ENCODE measurements at places on chromosomes 4 and X.

DNA sequence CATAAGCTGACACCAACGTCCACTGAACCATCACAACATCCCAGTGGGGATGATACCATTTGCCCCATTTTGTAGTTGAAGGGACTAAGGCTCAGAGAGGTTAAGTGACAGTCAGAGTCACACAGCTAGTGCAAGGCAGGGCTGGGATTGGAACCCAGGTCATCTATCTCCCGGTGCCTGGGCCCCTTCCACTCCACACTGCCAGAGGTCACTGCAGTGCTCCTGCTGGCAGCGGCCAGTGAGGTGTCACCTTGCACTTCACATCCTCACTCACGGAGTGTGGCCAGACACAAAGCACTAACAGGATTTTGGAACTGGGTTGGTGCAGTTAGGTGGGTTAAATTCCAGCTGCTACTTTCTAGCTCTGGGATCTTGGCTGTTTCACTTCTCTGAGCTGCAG, 118.7 kb downstream of the ENPP6 start:
- no peak for DNase-seq

DNA sequence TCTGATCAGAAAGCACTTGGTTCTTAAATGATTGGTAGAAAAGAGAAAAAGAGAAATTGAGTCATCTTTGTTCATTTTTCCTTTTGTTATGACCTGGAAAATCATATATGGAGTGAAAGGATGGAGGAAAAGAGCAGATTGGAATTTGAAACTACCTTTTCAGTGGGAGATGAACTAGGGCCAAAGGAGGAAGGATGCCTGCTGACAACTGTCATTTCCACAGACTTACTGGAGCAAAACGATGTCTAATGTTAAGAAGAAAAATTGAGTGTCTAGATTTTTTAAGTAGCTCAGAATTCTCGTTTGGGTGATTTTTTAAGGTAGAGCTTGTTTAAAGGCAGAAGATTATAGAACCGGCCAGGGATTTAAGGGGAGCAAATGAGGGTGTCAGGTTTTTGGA, 144.6 kb upstream of the KCNIP4 start:
- DNase-seq = no peak

DNA sequence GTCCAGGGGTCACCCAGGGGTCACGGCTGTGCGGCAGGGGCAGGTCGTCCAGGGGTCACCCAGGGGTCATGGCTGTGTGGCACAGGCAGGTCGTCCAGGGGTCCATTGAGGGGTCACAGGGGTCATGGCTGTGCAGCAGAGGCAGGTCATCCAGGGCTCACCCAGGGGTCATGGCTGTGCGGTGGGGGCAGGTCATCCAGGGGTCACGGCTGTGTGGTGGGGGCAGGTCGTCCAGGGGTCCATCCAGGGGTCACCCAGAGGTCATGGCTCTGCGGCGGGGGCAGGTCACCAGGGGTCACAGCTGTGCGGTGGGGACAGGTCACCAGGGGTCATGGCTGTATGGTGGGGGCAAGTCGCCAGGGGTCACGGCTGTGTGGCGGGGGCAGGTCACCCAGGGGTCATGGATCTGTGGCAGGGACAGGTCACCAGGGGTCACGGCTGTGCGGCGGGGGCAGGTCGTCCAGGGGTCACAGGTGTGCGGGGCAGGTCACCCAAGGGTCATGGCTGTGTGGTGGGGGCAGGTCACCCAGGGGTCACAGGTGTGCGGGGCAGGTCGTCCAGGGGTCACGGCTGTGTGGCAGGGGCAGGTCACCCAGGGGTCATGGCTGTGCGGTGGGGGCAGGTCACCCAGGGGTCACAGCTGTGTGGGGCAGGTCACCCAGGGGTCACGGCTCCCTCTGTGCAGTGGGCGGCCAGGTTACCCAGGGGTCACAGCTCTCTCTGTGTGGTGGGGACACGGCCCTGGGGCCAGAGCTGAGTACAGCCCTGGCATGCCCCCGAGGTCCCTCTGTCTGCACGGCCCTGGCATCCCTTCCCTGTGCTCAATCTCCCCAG, 16.0 kb downstream of the ATP5ME start:
- no peak for DNase-seq

DNA sequence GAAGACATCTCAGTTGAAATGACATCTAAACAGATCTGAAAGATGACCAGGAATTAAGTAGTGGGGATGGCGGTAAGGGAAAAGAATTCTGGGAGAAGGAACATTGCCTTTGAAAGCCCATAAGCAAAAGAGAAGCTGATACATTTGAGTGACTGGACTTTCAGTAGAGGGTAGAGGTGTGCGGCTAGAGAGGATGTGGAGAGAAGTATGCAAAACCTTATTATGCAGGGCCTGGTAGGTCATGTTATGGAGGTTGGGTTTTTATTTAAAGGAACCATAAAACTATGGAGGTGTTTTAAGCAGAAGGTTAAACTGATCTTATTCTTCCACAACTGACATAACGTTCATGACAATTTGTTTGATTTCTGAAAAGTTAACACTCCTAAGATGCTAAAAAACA, 36.3 kb downstream of the RPS6KA3 start:
- no peak for DNase-seq

- DNase-seq = no peak
These were observed 57.5 kb downstream of the ACOX3 start for GRCh38 chr4:8383016-8383415.

DNA sequence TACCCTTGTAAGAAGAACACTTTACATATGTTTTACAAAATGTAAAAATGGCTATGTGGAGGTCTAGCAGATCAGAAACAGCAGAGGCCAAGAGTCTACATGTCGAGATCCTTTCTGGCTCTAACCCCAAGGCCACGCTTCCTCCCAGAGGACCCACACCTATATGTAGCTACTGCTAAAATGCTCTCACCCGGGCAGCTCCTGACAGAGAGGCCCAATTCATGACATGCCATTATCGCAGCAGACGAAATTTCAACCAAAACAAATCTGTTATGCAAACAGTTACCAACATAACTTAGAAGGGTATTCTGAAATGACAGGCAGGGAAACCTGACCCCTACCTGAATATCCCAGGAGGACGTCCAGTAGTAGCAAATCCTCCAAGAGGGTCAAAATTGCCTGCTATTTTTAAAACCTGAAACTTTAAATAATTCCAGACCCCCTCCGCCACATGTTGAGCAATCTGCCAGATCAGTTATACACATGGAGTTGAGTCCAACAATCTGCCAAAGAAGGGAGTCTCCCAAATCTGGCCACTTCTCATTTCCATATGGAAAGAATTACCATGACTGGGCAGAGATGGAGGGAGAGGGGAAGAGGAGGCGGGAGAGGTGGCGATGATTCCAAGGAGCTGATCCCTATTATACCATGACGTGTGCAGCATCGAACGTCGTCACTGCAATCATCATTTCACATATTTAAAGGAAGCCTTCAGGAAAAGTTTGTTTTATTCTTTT, 192.9 kb upstream of the TBL1X start:
- no peak for DNase-seq

- no peak for DNase-seq
These were observed 204.1 kb downstream of the BCOR start for GRCh38 chrX:39893417-39894338.

DNA sequence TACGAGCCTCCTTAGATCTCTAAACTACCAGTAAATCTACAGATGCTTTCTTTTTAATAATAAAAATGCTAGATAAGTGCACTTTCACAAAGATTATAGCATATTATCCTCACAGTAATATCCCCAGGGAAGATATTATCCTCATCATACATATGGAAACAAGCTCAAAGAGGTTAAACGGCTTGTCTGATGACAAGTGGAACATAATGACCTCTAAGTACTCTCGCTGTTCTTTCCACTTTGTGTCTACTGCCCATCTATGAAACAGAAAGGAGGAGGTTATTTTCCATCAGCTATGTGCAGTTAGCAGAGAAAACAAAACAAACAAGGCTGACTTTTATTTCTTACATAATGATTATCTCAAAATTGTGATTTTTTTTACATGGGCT, 42.8 kb upstream of the PRDM8 start:
- DNase-seq = no peak

GRCh38 chr4:144962300-144962699, 135.7 kb downstream of the ANAPC10 start:
- DNase-seq = no peak

DNA sequence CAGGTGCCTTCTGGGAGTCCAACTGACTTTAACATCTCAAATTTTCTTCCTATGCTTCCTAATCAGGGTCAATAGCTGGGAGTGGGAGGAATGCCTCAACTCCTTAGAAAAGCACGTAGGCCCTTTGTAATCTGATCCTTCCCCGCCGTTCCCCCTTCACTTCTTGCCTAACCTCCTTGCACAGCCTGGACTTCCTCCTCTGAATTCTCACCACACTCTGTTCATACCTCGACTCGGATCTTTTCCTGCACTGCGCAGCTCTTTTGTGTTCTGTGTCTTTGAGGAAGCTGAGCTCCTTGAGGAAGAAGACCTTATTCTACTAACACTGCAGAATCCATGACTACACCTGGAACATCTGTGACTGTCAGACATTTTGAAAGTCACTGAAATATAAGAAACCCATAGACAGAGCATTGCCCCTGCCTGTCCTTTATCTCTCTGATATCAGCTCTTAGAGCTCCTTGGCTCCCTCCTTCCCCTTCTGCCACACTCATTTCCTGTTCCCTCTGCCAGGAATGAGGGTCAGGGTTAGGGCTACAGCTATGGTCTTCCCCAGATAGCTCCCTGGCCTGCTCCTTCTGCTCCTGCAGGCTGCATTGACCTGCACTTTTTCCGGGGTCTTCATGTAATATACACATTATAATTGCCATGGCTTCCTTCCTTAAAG, 140.2 kb upstream of the LDB2 start:
- DNase-seq = no peak

DNA sequence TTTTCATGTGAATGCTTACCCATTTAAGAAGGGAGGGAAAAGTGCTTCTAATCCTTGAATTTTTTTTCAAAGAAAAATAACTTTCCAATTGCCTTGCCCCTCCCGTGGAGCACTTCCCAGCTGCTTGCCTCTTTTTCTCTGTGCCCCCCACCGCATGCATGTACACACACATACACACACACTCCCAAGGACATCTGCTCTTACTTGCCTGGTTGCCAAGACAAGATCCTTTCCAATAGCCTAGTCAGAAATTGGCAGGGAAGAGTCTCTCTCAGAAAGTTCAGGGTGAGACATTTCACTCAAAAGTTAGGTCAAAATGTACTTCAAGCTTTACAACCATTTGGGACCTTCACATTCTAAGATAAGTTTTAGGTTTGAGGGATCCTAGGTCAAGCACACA, 10.9 kb downstream of the HHIP start:
- no peak for DNase-seq

GRCh38 chrX:106932492-106932923, 12.3 kb downstream of the CLDN2 start:
- DNase-seq = no peak

GRCh38 chr4:26272654-26273615, 47.9 kb upstream of the RBPJ start:
- no peak for DNase-seq

DNA sequence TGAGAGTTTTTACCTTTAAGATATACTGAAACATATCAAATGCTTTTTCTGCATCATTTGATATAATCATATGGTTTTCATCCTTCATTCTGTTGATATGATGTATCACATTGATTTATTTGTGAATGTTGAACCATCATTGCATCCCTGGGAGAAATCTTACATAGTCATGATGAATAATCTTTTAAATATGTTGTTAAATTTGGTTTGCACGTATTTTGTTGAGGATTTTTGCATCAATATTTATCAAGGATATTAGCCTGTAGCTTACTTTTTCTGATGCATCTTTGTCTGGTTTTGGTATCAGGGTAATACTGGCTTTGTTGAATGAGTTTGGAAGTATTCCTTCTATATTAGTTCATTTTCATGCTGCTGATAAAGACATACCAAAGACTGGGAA, 541.4 kb downstream of the TLL1 start:
- no peak for DNase-seq

DNA sequence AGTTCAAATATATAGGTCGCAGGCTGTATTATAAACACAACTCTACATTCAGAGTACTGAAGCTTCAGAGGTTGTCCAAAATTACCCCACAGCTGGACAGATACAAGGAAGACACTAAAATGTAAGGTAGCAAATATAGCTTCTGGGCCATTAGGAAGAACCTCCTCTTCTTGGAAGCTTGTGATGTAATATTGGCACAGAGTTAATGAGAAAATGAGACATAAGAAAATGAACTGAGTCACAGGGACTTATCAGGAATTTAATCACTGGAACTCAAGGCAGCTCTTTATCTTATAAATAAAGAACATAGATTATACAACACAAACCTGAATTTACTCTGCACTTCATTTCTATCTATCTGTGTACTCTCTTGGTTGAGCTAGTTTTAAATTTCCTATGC, 344.7 kb downstream of the PCDH10 start:
- DNase-seq = no peak

- no peak for DNase-seq
These were observed 184.1 kb downstream of the MID1IP1 start for GRCh38 chrX:38985375-38985774.

- no peak for DNase-seq
These were observed 63.8 kb downstream of the DLG3 start for GRCh38 chrX:70508296-70508911.

GRCh38 chr4:142960126-142960525, 114.0 kb upstream of the INPP4B start:
- DNase-seq = no peak

DNA sequence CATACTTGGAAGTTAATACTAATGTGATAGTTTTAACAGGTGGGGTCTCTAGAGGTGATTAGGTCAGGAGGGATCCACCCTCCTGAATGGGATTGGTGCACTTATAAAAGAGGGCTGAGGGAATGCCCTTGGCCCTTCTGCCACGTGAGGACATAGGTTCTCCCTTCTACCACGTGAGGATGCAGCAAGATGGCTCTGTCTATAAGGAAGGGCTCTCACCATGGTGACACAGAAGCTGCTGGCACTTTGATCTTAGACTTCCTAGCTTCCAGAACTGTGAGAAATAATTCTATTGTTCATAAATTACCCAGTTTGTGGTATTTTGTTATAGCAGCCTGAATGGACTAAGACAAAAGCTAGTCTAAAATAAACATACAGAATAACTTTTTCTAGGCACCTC, 1.0 kb downstream of the AADAT start:
- no peak for DNase-seq

DNA sequence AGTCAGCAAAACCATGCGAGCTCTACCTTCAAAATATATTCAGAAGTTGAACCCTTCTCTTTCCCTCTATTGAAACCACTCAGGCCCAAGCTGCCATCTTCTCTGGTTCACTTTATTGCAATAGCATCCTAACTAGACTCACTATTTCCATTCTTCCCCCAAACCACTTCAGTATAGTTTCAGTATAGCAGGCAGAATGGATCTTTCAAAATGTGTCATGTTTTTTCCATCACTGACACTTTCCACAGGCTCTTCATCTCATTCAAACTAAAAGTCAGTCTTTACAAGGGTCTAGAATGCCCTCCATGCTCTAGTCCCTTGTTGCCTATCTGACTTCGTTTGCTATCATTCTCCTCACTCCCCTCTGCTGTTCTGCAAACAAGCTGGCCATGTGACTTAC, 274.4 kb downstream of the IDS start:
- no peak for DNase-seq

DNA sequence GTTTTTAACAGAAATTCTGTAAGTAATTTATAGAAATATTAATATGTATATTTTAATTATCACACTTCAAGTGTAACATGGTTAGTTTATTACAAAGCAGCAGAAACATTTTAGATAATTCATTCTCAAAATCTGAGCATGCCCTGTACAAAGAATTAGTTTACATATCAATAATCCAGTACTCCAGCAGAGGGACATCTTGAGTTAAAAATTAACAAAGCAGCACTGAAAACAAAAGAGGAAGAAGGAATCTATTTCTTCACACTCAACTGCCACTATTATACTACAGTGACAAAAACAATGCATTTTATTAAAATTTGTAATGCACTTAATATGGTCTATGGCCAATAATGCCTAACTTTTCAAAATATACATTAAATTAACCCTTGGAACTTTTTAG, 179.1 kb upstream of the KLHL4 start:
- no peak for DNase-seq

Measured in activated CD4-positive, alpha-beta T cell treated with anti-CD3 and anti-CD28 coated beads for 4 hours (primary cell).